PC-9 (cell line): ENCODE measurements at places on chromosomes 5 and 9.

GRCh38 chr9:95725045-95725444, 150.4 kb upstream of the ERCC6L2 start:
- no peak for DNase-seq

DNA sequence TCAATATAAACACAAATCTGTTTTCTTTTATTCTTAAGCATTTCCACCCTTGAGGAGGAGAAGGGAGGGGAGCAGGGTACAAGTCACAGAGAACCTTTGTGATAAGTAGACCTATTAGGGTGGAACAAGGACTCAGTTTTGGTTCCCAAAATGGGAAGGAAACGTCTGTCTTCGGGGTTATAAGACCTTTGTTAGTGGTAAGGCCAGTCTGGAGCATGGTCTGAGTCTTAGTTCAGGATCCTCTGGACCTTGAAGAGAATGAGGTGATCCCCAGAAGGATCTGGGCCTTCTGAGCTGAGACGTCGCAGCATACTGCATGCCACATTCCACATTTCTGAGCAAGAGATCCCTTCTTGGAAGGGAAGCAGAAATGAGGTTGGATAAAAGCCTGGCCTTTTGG, 37.2 kb downstream of the FAXDC2 start:
- DNase-seq, result no peak

DNA sequence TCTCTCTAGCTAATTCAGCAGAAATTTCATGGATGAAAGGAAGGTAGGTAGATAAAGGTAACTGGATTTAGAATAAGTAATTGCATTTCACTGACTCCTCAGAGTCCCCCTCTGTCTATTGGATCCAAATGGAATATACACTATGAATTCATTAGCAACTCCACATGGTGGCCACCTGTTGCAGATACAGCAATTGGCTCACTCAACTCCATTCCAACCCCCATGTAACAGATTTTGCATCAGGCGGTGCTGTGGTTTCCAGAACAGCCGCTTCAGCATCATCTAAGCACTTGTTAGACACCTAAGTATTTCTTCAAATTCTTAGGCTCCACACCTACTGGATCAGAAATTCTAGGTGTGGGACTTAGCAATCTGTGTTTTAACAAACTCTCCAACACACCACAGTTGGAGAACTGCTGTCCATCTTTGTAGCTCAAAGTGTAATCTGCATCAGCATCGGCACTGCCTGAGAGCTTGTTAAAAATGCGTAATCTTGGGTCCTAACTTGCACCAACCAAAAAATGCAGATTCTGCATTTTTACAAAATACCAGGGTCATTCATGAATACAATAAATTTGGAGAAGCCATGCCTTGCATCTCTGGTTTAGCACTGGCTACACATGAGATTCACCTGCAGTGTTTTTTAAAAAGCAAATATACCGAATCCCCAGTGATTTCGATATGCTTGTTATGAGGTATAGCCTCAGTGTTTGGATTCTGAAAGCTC, 413.8 kb upstream of the CD180 start:
- no peak for DNase-seq

- no peak for DNase-seq
These were observed 47.1 kb upstream of the FYB1 start for GRCh38 chr5:39266442-39266841.
